ENCODE measurements at places on chromosomes 3 and 15.

GRCh38 chr3:132694991-132695390, 27.2 kb downstream of the NPHP3 start:
- no peak for DNase-seq

DNA sequence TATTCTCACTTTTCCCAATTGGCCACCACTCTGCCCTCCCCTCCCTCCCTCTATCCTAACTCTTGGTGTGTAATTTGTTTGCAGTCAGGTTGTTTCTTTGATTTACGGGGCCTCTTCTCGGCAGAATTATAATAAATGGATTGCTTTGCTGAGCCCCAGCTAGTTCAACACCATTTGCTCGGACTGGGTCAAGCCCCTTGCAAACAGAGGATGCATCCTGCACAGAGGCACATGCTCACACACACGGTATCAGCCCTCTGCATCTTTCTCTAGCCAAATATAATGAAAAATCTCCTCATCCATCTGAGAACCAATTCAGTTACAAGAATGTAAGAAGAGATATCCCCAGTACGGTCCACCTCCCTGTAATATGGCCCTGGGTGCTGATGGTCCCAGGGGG, 97.7 kb downstream of the EPHB1 start:
- no peak for DNase-seq

- no peak for DNase-seq
Measured at GRCh38 chr15:93341164-93341563, 252.2 kb upstream of the RGMA start.

DNA sequence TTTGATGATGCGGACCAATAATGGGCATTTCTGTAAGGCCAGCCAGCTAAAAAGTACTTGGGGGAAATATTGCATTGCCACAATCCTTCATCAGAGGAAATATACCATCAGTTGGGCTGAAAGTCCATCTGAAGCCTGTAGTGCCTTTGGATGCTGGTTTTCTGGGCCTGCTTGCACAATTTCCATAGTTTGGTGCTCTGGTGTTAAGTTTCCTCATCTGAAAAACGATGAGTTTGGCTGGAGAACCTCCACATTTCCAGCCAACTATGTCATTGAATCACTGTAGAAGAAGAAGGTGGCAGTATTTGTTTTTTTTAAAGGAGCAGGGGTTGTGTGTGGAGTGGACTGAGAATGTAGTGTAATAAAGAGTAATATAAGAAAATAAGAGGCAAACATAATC, 10.1 kb downstream of the CCNB2 start:
- DNase-seq = no peak

DNA sequence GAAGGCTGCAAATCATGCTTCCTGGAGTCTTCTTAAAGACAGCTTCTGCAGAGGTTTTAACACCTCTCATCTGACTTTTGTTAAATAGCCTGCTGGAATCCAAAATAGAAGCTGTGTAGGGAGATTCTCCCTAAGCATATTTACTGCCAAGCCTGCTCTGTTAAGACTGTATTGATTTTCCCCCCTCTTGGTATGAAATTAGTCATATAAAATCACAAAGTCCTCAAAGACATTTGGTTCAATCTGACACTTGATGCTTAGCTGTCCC, 94.6 kb downstream of the ITPR1 start:
- no peak for DNase-seq

GRCh38 chr3:42670670-42671069, 14.7 kb upstream of the KLHL40 start:
- DNase-seq = no peak

- peak; percentile 88 for DNase-seq
Measured at GRCh38 chr3:73622091-73622805, 2.5 kb downstream of the PDZRN3 start.

GRCh38 chr3:52895418-52895817, 1.9 kb downstream of the STIMATE start:
- DNase-seq = peak; percentile 17

- DNase-seq = no peak
Measured at GRCh38 chr3:10194328-10195071, 29.8 kb downstream of the IRAK2 start.

DNA sequence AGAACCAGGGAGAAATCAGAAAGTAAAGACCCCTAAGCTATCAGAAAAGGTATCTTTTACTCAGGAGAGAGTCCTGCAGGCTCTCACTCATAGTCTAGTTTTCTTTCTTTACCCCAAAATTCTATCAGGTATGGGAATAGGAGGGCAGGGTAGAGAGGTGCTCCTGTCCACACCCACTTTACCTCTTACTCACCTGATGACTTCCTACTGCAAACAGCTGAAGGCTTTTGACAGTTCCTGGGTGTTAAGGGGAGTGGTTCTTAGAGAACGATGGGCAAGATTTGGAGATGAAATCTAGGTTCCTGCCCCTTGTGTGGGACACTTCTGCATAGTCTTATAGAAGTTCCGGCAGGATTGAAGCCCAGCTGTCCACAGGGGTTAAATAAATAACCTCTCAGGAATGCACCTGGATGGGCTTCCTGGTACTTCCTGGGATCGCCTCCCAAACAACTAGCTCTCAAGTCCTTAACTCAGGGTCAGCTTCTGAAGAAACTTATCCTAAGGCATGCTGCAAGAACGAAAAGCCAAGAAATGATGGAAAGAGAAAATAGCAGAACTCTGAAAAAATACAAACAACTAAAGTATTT, 10.8 kb upstream of the TNFAIP8L3 start:
- no peak for DNase-seq

GRCh38 chr15:47872869-47873432, 155.6 kb downstream of the SEMA6D start:
- no peak for DNase-seq

- no peak for DNase-seq
Measured at GRCh38 chr15:101390060-101390459, 95.0 kb upstream of the SNRPA1 start.

DNA sequence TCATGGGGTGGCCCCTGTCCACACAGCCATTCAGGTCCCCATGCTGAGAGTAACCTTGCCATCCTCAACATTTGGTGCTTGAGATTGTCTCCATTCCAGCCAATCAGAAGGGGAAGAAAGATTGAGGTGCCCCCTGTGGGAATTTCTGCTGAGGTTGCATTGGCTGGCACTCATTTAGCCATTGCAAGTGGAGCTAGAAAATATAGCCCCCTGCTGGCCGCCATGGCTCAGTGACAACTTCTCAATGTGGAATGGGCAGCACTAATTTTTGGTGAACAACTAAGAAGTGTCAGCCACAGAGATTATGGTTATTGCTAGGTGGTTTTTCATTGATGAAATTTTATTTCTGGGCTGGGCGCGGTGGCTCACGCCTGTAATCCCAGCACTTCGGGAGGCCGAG, 22.0 kb downstream of the COL6A6 start:
- DNase-seq = no peak

DNA sequence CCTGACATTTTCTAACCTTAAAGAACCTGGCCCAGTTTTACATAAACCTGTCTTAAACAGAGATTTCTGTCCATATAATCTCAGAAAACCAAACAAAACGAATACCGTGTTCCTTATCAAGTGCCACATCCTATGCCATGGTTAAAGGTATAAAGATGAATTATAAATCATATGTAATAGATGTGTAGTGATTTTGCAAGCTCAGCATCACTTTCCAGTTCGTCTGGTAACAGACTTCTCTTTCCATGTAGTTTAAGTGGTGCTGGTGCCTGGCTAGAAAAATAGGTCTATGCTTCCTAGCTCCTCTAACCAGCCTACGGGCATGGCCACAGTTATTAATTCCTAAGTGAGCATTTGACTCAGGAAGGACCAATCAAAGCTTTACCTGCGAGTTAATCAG, 3.4 kb upstream of the GRM7 start:
- DNase-seq = no peak

DNA sequence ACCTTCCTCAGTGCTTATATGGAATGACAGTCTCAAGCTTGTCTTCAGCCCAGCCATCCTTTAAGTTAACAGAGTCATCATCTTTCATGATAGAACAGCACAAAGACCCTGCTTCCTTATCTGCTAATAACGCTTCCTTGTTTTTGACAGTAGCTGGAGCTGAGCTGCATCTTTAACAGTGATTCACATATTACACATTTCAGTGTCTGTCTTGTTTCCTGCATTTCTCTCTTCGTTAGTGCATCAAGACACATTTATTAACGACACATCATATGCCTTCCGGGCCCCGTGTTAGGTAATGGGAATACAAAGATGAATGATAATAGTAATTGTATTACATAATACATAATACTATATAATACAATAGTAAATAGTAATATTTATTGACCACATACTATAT, 30.2 kb upstream of the GREM1 start:
- no peak for DNase-seq

GRCh38 chr15:89876396-89877082, 17.3 kb downstream of the AP3S2 start:
- DNase-seq = no peak

DNA sequence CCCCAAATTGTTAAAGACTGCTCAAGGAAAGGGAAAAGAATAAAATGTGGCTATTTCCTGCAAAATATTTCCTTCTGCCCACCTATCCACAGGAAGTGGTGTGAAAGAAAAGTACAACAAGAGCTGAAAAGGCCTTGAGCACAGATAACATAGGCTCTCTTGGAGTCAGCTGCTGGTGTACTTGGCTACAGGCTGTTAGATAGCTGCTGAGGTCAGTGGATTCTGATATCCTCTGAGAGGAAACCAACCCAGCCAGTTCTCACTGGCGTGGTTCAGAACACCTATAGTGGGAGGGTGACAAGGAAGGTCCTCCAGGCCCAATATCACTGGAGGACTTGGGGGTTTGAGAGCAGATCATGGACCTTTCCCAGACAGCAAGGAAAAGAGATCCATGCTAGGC, 124.4 kb upstream of the GAP43 start:
- DNase-seq = no peak

DNA sequence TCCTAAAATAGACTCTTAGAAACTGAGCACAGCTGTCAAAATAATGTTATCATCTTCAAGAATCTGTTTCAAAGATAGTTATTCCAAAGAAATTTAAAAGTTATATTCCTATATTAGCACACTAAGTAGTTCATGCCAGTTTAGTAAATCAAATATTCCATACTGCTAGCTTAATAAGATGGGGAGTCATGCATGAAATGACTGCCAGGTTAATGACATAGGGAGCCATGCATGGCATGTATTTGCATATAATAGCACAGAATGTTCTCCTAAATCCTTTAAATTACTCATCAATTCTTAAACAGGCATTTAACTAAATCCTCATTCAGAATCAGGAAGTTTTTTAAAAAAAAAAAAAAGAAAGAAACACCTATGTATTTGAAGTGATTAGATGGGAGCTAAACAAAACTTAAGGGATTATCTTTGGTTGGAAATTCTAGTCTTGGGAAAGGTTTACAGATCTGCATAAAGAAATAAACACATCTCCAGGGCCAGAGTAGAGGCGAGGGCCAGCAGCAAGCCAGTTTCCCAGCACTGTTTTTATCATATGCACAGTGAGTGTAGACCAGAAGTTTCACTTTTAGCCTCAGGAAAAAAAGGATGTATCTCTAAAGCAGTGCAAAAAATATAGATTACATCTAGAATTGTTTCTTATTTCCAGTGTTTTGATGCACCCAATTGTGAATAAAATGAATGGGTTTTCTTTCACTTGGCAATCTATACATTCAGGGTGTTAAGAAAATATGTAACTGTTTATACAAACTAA, 366.4 kb upstream of the AGTR1 start:
- DNase-seq = no peak

DNA sequence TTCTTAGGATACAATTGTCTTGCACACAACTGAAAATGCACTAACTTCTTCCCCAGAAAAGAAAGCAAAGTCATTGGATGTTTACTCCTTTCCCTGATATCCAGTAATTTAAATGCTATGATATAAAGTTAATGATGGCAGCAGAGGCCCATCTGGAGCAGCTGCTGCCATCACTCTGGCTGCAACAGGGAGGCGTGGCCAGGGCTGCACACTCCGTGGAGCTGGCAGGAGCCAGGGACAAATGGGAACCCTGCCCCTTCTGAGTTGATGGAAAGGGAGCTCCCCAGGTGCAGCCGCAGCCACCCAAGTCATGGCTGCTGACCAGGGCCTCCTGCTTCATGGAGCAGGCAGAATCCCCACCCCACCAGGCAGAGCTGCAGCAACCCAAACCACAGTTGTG, 72.6 kb upstream of the ALDH1A3 start:
- DNase-seq = no peak

GRCh38 chr3:76456322-76456721, 583.6 kb upstream of the ROBO2 start:
- DNase-seq = no peak

GRCh38 chr3:100265016-100265415, 4.2 kb downstream of the TBC1D23 start:
- DNase-seq = no peak

- no peak for DNase-seq
Measured at GRCh38 chr3:193400304-193400703, 21.8 kb upstream of the ATP13A5 start.

GRCh38 chr15:73573572-73573971, 59.6 kb downstream of the NPTN start:
- no peak for DNase-seq

DNA sequence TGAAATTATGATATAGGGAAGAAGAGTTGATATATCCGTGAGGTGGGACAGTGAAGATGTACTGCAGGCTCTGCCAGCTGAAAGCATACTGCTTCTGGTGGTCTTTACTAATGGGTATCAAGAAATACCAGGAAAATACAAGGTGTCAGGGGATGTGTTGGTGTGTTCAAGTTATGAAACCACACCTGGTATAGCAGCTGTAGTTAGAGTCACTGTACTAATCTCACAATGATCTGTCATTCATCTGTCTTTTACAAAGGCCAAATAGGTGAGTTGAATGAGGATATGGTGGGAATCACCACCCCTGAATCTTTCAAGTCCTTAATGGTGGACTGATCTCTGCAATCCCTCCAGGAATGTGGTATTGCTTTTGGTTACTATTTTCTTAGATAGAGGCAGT, 152.7 kb downstream of the NFKBIZ start:
- DNase-seq = no peak

DNA sequence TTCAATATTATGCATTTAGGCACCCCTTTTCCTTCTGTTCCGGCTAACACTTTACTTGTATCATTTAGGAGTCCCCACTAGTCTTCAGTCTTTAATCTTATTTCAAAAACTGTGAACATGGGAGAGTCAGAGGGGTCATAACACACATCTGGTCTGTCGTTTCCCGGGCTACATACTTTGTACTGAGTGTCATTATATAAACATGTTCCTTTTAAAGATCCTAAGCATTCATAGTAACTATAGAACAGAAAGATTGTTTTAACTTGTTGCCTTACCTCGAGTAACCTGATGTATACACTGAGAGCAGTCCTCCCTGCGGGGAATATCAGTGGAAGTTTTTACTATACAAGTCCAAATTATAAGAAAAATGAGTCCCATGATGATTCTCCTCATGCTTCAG, 78.2 kb upstream of the VEPH1 start:
- no peak for DNase-seq

- DNase-seq = peak; percentile 34
Measured at GRCh38 chr3:40845447-40845846, 320.7 kb downstream of the ZNF621 start.

DNA sequence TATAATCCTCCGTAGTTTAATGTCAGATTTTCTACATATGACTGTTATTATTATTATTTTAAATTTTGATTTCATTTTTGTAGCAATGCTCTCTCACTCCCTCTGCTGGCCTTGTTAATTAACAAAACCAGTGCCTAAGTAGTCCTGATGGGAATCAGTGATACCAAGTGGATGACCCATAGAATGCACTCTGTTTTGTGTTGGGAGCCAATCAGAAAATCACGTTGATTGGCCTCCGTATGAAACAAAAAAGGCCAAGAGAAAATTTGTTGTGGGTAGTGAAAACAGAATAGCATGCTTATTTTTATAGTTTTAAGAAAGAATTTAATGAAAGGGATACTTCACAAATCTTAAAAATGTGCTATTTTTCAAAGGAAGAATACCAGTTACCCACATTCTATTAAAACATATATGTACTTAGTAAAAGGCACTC, 34.4 kb upstream of the MEIS2 start:
- DNase-seq = no peak
